ENCODE measurements at places on chromosomes 3 and 15.

GRCh38 chr15:63982381-63982854, 63.9 kb downstream of the DAPK2 start:
- no peak for DNase-seq

DNA sequence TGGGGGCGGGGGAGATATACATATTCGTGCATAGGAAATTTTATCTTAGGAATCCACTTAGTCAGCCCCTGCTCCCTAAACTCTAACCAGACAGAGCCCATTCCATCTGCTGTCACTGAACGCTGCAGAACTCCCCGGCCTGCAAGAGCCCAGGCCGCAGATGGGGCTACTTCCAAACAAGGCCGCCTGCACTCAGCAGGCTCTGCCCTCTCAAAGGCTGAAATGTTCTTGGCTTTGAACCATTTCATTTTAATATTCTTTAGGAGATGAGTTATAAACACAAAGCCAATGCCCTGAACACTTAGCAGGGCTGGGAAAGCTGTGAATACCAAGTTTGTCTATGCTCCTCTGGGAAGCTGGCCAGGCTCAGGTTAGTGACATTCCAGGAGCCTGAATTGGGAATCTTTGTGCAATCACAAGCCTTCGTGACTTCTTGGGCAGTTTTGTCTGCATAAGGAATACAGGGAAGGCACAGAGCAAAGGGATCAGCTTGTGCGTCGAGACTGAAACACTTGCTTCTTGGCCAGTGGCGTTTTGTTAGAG, 65.0 kb downstream of the SYNM start:
- DNase-seq, result no peak

- DNase-seq, result no peak
Observed at GRCh38 chr3:38114875-38115644, 21.9 kb downstream of the ACAA1 start.

DNA sequence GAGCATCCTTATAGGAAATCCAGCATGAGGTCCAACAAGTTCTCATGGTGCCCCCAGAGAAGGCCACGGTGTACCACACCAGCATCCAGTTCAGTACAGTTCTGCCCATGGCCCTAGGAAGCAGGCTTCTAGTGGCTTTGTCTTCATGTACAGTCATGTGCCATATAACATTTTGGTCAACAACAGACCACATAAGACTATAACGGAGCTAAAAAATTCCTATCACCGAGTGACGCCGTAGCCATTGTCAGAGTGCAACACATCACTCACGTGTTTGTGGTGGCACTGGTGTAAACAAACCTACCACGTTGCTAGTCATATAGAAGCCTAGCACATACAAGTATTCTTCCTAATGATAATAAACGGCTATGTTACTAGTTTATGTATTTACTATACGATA, 209.0 kb downstream of the ARRDC4 start:
- DNase-seq, result no peak

GRCh38 chr3:43997788-43998369, 243.8 kb upstream of the TOPAZ1 start:
- no peak for DNase-seq

Measured in NCI-H2029 (cell line).